Posterior cingulate gyrus (tissue), 11 donors: ENCODE measurements at places on chromosomes 6 and 20.
A peak's percentile ranks its signal among the peaks of the same experiment; 100 is the strongest.

DNA sequence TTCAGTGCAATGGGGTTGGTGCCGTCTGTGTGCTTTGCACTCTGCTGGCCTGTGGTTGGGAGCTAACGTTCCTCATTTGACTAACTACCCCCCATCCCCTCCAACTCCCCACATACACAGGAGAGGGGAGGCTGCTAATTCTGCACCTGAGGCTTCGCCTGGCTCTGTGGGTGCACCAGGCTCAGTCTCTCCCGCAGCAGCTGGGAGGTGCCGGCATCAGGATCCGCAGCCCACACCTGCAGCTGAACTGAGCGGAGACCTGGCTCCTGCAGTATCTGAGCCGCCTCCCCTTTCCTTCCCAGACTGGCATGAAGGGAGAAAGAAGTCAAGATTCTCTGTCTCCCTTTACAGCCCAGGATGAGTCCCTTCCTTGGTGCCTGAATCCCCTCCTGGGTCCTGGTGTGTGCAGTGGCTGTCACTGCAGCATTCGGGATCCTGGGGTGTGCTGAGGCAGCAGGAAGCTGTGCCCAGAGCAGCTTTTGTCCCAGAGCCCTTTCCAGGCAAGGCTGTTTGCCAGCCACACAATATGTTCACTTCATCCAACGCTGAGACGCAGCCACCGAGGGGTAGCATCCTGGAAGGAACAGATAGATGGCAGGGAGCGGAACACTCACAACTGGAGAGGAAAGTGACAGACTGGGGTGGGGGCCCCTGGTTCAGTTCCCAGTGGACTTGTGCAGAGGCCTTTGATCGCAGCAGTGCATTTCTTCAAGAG, 70.2 kb downstream of the CDH4 start:
- DNase-seq: peak; percentile 78

- no peak for DNase-seq
Observed at GRCh38 chr6:37115236-37115895, 54.6 kb upstream of the PIM1 start.

DNA sequence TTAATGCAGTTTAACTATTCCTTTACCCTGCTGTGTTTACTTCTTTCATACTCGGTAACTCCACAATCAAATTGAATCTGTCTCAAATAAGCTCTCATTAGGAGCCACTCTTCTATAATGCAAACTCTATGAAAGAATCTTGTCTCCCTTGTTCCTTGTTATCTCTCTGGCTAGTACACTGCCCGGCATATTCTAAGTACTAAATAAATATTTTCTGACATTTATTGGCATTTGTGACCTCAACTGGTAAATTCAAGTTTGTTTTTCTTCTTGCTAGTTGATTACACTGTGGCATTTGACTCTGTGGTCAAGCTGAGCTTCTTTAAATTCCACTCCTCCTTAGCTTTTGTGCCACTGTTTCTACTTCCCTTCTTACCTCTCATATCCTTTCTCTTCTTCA, 237.6 kb upstream of the KHDRBS2 start:
- DNase-seq: no peak

GRCh38 chr6:16229700-16230099, 8.7 kb upstream of the GMPR start:
- no peak for DNase-seq

DNA sequence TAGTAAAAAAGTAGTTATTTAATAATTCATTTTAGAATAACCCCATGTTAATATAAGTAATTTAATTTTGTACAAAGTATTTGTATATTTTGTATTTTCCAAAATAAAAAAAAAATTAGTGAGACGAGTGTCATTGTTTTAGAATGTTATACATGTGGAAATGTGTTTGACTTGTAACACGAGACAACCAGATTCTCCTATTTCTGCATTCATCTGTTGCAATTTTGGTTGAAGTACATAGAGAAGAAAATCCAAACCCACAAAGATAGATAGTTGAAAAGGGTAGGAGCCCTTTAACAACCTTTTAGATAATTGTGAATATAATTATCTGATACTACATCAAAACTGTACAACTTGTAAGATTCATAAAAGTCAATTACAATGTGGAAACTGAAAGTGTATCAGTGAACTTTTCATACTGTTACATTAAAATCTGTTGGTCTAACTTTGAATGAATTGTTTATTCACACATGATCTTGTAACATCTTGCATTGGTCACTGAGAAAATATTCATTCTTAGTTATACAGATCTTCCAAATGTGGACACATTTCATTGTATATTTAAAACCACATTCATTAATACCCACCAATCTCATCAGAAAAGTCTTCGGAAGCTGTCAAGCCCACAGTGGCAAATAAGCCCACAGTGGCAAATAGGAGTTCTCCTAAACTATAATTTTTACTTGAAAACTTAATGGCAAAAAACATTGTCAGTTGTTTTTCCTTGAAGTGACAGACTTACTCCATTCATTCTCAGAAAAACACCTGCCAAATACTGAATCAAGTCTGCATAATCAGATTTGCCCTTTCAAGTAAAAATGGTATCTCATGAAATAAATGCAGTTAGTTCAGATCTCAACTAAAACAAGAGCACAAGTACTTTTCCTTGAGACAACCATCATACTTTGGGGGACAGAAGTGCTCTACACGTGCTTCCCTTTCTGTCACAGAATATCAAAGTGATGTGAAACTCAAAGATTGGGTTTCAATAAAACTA, 52.8 kb downstream of the FKBP5 start:
- DNase-seq: no peak

DNA sequence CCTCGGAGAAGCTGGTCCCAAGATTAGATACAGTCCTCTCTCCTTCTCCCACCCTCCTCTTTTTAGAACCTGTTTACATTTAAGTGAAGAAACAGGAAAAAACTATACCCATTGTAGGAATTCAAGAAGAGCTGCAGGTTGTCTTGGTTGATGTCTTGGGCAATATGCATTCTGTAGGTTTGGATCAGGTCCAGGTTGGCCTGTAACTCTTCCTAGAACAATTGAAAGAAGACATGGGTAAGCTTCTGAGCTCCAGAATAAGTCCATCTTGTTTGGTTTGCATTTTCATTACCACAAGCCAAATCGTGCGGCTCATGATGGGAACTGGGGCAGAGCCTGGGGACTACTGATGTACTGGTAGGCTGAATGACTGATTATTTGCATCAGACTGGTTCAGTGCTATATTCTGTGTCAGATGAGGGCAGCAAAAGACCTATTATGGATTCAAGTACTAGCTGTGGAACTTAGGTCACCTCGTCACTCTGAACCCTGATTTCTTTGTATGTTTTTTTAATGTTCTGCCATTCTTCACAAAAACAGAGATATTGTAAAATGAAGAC, 20.3 kb upstream of the SLA2 start:
- no peak for DNase-seq

DNA sequence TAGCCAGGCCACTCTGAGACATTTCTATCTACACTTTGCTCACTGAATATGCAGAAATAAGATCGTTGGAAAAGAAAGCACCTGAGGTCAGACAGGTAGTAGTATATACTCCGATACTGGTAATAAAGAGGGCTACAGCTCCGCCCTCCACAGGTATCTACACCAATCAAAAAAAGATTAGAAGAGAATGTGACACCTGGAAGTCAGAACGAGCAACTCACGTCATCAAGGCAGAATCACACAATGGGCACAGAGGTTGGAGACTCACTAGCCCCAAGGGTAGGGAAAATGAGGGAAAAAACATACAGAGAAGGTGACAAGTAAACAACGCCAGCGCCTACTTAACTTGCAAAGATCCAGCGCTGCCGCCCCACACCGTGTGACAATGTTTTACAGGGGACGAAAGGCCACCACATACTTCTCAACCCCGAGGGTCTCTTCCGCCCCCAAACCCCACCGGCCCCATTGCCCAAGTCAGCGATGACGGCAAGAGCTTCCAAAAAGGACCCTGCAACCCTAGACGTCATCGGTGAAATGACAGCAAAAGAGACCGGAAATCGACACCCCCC, 653 bp downstream of the LMBRD1 start:
- peak; percentile 76 for DNase-seq
